ENCODE measurements at places on chromosomes 5 and 9. TPM values are rescaled to one million over a fixed set of nuclear protein-coding genes. Genes with fewer than 3 reads are reported as not detected.

DNA sequence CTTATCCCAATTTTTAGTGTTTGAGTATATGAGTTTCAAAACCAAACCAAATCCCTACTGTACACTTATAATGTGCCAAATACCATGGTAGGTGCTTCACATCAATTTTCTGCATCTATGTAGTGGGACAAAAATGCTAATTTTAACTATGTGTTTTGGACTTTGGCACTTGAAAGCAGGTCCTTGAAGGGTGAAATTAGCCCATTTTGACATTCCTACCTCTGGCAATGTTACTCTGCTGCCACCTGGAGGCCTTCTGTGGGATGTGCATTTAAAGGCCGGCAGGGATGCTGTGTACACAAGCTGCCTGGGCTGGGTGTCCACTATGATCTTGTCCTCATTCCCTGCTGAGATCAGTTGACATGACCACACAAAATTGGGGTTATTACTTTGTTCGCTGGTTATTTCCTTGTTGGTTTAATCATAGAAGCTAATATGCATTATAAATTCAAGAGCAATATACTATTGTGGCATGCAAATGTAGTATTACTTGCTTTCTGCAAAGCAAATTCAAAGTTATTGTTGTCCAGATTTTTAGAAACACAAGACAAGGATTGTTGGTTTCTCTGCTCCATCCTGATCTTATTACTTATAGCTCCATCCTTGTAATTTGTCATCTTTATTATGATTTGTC, 166.8 kb downstream of the ARHGEF28 start:
- DNase-seq, result no peak

DNA sequence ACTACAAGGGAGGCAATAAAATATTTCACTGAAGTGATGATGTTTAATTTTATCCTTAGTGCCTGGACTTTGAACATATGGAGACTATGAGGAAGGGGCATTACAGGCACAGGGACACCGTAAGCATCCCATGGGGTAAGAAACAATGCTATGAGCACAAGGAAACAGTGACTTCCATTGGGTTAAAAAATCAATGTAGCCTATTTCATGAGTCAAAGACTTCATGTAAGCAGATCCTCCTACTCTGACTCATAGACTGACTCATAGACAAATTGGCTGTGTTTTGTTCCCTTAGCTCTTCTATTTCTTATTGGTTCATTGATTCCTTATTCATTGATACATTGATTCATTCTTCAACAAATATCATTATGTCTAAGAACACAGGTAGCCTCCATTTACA, 351.0 kb downstream of the PRELID2 start:
- DNase-seq, result peak; percentile 3

The FOXD4L6 gene
- total RNA-seq, result 0.07 TPM

The C5orf46 gene
- 0.21 TPM for total RNA-seq

- no peak for DNase-seq
Measured at GRCh38 chr9:69199769-69200470, 25.8 kb downstream of the TJP2 start.
